ENCODE measurements at places on chromosomes 13 and 19. TPM values are rescaled to one million over a fixed set of nuclear protein-coding genes. Genes with fewer than 3 reads are reported as not detected.

The ZNF558 gene
- 3.5 TPM for polyA plus RNA-seq

The ERICH6B gene
- polyA plus RNA-seq: not detected

The FGF21 gene
- polyA plus RNA-seq: 0.78 TPM

DNA sequence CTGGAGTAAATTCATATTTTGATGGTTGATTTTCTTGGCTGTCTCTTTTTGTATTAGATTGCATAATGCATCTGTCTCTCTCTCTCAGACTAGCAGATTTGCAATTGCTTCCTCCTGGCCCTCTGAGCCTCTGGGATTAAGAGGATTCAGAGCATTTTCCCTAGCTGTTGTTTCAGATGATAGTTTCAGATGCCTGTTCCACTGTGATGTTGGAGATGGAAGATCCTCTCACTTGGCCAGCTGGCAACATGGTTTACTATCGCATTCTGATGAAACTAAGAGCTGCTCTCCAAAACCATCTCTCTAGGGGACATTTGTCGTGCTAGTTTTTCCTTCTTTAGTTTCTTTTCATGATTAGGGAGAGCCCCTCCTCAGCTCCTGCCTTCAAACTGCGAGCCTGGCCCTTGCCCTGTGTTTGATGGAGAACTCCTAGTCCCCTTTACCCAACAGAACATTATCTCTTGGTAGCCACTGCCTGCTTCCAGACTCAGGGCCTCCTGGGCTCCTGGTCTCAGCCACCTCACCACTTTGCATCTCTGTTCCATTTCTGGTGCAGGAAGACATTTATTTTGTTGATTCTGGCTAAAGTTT, 244.6 kb downstream of the B3GLCT start:
- H3K4me1 ChIP-seq: no peaks in the 10 kb centered on the region
- DNase-seq: no peak
- H3K27ac ChIP-seq: no peak overlapping the region
- H3K4me3 ChIP-seq: no peak overlapping the region
- no peaks in the 10 kb centered on the region for H3K27me3 ChIP-seq

- H3K4me1 ChIP-seq: no peaks in the 10 kb centered on the region
- H3K27me3 ChIP-seq: no peaks in the 10 kb centered on the region
- H3K27ac ChIP-seq: no peak overlapping the region
Measured at GRCh38 chr13:62280590-62280989, 864.9 kb upstream of the PCDH20 start.

- H3K36me3 ChIP-seq: no peaks in the 10 kb centered on the region
- H3K4me1 ChIP-seq: no peaks in the 10 kb centered on the region
- H3K27me3 ChIP-seq: no peaks in the 10 kb centered on the region
- no peak overlapping the region for H3K4me3 ChIP-seq
Measured at GRCh38 chr13:19927117-19927748, 31.3 kb upstream of the ZMYM2 start.

DNA sequence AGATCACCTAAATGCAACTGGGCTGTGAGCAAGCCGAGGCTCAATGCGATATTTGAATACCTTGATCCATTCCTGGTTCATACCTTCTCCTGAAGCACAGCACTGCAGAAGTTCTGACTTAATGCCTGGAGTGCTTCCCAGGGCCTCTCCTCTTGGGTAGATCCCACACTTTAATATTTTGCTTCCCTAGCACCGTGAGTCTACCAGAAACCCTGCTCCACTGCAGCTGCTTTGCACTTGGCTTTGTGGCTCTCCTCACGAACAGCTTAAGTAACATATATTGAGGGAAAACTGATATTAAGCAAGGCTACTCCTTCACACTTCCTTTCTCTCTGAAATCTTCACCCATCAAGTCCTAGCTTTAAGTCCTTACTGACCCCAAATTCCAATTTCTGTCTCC, 51.6 kb upstream of the C13orf42 start:
- no peak for DNase-seq
- peaks cover 41% of the 10 kb centered on the region for H3K4me1 ChIP-seq
- no peaks in the 10 kb centered on the region for H3K36me3 ChIP-seq

DNA sequence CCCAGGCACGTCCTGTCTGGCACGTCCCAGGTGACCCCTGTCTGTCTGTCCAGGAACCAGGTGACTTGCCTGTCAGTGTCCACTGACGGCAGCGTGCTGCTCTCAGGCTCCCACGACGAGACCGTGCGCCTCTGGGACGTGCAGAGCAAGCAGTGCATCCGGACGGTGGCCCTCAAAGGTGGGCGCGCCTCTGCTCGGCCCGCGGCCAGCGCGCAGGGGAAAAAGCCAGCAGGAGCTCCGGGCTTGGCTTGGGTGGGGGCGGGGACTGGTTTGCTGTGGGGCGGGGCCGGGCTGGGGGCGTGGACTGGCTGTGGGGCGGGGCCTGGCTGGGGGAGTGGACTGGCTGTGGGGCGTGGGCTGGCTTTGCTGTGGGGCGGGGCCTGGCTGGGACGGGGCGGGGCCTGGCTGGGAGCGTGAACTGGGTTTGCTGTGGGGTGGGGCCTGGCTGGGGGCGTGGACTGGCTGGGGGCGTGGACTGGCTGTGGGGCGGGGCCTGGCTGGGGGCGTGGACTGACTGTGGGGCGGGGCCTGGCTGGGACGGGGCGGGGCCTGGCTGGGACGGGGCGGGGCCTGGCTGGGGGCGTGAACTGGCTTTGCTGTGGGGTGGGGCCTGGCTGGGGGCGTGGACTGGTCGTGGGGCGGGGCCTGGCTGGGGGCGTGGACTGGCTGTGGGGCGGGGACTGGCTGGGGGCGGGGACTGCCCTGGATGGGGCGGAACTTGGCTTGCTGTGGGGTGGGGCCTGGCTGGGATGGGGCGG, 7.2 kb downstream of the WDR18 start:
- H3K36me3 ChIP-seq: peaks cover 5% of the 10 kb centered on the region
- no peak overlapping the region for H3K4me3 ChIP-seq
- DNase-seq: peak; percentile 67
- no peaks in the 10 kb centered on the region for H3K27me3 ChIP-seq
- H3K27ac ChIP-seq: no peak overlapping the region

DNA sequence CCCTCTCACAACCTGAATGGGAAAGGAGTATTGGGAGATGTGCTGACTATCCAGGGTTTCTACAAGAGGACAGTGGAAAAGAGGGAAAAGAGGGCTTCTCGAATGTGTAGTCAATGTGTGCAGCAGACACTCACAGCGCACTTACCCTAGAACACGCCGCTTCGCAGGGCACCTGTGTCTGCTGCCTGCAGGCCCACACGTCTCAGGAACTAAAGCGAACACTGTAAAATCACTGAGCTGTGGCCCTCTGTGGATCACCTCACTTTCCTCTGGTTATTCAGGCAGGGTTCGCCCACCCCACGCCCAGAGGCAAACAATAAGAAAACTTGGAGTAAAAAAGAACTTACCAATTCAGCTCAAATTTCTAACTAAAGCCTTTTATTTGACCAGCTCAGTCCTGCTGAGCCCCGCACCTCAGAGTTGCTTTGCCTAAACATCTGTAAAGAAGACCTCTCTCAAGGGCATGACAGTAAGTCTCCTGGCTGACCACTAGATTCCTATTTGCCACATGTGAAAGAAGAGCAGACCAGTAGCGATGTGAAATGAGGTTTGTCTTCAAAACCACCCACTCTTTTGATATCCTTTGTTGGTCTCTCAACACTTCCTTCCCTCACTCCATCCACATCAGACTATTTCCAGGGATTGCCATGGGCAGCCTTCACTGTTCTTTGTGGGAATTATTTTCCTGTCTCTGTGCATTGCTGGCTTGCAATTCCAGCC, 19.3 kb upstream of the DOCK9 start:
- H3K4me3 ChIP-seq: no peak overlapping the region
- no peaks in the 10 kb centered on the region for H3K36me3 ChIP-seq
- no peak for DNase-seq
- H3K27me3 ChIP-seq: no peaks in the 10 kb centered on the region

DNA sequence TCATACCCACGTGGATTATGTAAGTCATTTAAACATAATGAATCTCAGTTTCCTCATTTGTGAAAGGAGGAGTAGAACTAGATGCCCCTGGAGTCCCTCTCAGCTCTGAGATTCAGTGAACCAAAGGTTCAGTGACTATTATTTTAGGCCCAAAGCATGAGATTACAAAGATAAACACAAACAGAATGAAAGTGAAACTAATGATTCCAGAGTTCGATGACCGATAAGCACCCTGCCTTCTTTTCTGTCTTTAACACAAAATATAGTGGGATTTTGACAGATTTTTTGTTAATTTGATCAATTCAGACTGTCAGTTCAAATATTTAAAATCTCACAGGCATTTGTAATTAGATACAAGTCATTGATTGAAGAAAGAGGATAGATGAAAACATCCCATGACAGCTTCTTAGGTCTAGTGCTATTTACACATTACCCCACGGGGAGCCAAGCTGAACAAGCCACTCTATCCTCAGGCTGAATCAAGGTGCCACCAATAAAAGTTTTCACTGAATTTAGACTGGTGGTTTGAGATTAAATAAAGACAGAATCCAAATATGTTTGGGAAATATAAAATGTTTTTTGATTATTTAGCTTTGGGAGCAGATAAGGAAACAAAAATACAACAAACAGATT, 64.6 kb upstream of the RAP2A start:
- no peak overlapping the region for H3K4me3 ChIP-seq
- no peak for DNase-seq
- no peaks in the 10 kb centered on the region for H3K36me3 ChIP-seq
- H3K27me3 ChIP-seq: no peaks in the 10 kb centered on the region
- H3K27ac ChIP-seq: no peak overlapping the region

DNA sequence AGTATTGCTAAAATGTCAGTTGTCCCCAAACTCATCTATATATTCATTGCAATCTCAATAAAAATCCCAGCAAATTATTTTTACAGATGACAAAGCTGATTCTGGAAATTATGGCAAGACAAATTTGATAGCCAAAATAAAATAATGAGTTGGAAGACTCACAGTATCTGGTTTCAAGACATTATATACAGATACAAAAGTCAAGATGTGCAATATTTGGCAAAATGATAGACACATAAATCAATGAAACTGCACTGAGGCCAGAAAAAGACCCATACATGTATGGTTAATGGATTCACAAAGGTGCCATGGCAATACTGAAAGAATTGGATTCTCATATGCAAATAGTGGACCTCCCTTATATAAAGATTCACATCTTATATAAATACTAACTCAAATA, 24.2 kb downstream of the ZNF45 start:
- DNase-seq: no peak
- H3K4me3 ChIP-seq: no peak overlapping the region
- peaks cover 43% of the 10 kb centered on the region for H3K36me3 ChIP-seq
- no peaks in the 10 kb centered on the region for H3K27me3 ChIP-seq

DNA sequence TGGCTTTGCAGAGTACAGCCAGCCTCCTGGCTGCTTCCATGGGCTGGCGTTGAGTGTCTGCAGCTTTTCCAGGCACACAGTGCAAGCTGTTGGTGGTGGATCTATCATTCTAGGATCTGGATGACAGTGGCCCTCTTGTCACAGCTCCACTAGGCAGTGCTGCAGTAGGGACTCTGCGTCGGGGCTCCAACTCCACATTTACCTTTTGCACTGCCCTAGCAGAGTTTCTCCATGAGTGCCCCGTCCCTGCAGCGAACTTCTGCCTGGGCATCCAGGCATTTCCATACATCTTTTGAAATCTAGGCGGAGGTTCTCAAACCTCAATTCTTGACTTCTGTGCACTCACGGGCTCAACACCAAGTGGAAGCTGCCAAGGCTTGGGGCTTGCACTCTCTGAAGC, 1697.3 kb upstream of the MIR17HG start:
- no peaks in the 10 kb centered on the region for H3K36me3 ChIP-seq
- H3K27me3 ChIP-seq: no peaks in the 10 kb centered on the region
- DNase-seq: no peak

GRCh38 chr19:50190439-50190891, 13.0 kb upstream of the MYH14 start:
- DNase-seq: no peak
- no peaks in the 10 kb centered on the region for H3K27me3 ChIP-seq
- no peaks in the 10 kb centered on the region for H3K4me1 ChIP-seq

DNA sequence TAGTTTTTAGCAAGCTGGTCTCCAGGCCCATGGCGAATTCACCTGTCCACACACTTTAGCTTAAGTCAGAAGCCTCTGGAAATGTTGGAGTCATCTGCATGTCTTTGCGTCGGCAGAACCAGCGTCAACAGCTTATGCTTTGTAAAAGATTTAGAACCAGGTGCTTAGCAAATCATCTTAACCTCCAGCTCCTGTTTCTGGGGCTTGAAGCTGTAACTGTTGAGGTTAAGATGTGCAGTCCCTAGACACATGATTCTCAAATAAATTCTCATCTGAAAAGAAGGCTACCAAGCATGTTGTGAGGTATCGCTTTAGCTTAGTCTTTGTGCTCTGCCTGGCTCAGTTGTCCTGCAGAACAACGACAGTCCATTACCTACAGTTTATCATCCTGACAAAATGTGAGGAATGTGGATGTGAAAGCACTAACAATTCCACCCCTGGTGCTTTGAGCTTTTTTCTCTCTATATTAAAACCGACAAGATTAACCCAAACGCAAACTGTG, 4.4 kb downstream of the EFNB2 start:
- no peak for DNase-seq
- peaks cover 66% of the 10 kb centered on the region for H3K4me1 ChIP-seq
- H3K4me3 ChIP-seq: peak overlapping the region; percentile 21

DNA sequence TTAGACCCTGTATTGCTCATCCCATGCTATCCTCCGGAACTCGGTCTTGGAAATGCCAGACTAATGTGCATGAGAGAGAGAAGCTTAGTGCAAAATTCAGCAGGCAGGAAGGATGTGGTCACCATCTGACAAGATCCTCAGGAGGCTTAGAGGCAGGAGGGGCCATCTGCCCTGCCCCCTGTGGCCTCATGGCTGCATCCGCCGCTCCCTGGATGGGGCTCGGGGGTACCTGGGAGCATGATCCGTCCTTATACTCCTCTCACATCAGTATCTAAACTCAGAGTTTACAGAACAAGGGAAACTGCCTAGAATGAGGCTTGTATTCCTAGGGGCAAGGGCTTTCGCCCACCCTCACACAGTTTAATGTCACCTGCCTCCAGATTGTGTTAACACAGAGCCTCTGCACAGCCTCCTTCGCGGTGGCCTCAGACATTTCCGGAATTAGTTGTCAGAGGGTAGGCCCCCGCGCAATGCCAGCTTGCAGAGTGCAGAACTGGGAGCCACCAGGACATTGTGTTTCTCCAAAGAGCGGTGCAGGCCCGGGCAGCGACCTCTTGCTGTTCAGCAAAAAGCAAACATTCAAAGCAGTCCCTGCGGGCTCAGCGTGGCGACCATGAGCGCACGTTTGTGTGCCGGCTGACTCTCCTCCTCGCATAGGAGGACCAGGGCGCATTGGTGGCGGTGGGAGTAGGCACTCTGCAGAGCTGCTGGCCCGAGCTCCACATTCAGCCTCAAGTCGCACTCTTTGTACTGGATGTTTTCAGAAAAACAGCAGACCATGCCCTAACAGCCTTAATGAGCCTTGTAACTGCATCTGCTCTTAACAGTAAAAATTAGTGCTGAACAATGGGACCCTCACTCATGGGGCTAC, 39.1 kb downstream of the GPR12 start:
- H3K27ac ChIP-seq: no peak overlapping the region
- no peak overlapping the region for H3K4me3 ChIP-seq
- no peak for DNase-seq
- no peaks in the 10 kb centered on the region for H3K4me1 ChIP-seq

- no peak overlapping the region for H3K4me3 ChIP-seq
- peak; percentile 74 for DNase-seq
- peaks cover 10% of the 10 kb centered on the region for H3K4me1 ChIP-seq
- H3K27me3 ChIP-seq: no peaks in the 10 kb centered on the region
Measured at GRCh38 chr13:99575376-99576120, 74.3 kb downstream of the TM9SF2 start.
